NCI-H69 (cell line): ENCODE measurements at places on chromosomes 7 and 10.

DNA sequence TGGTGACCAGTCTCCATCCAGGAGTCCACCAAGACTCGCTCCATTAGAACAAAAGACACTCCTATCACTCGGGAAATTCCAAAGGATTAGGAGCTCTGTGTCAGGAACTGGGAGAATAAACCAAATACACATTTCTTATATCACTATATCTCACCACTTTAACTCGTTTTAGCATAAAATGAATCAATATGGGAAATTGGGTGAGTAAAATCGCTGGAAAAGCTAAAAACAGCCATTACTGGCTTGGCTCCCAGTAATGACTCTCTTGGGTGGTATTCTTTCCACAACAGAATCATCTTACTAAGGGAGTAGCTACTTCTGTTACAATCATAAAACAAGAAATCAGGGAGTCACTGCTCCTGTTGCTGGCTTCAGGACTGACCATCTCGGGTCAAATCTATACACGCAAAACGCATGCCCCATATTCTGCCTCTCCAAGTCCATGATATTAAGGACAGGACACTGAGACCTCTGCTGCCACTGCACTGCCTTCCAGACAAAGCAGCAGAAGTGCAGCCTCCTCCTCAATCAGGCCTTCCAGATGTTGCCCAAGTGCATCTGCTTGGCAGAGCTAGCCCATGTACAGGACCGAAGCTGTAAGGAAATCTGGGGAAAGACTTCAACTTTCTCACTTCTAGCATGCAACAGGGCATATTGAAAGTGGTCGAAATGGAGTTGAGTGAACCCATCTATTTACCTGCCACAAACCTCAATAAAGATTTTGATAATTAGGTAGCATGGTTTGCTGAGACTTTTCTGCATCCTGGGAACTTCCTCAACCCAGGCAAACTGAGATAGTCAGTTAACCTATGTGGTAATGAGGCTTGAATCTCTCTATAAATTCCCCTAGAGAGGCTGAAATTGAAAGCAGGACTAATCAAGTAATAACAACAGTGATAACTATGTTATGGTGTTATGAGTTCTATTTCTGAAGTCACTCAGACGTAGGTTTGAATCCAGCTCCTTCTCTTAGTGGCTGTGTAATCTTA, 14.4 kb upstream of the PANK1 start:
- DNase-seq: no peak

- peak; percentile 74 for DNase-seq
Observed at GRCh38 chr10:49407552-49408137, 11.8 kb upstream of the DRGX start.

DNA sequence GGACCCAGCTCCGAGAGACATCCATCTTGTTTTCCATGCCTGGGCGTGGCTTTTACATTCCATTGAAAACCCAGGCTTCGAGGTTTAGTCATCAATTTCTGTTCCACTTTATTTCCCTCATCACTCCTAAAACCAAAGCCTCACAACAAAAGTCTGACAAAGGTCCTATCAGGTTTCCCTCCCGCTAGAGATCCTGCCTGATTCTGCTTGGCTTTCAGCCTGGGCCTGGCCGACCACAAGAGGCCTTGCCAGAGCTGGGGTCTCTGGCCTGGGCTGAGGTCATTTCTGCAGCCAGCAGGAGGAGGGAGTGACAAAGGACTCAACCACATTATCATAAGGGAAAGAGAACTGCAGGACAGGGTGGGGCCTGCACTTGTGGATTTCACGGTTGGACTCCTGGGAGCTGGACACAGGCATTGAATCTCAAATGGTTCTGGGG, 167.0 kb downstream of the FANK1 start:
- no peak for DNase-seq

- no peak for DNase-seq
Observed at GRCh38 chr7:158265743-158266080, 321.9 kb downstream of the PTPRN2 start.

GRCh38 chr10:86224354-86225102, 142.1 kb downstream of the GRID1 start:
- DNase-seq: no peak

GRCh38 chr10:121324678-121325213, 273.5 kb downstream of the FGFR2 start:
- peak; percentile 28 for DNase-seq

DNA sequence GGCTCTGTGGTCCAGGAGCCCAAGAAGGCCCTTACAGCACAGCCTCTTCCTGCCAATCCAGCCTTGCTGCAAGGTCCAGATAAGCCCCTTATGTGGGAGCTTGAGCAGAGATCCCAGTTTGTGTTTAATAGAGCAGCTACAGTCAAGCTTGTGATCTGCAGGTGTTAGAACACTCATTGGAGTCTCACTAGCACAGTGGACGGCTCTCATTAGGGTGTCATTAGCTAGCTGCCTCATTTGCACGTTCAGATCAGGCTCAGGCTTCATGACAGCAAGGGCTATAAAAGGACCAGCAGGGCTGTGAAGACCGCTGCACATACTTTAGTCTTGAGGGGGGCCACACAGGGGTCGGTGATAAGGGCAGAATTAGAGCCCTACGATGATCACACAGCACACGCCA, 443.2 kb downstream of the RPS24 start:
- no peak for DNase-seq

DNA sequence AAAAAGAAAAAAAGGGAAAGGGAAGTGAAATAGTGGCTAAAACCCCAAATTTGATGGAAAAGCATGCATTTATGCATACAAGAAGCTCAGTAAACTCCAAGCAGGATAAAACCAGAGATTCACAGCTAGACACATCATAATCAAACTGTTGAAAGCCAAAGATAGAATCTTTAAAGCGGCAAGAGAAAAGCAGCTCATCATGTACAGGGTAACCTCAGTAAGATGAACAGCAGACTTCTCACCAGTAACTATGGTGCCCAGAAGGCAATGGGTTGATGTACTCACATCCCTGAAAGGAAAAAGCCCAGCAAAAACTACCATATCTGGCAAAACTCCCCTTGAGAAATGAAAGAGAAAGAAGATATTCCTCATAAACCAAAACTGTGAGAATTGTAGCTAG, 60.4 kb downstream of the TPST1 start:
- peak; percentile 32 for DNase-seq

GRCh38 chr7:141328290-141328689, 222.9 kb upstream of the AGK start:
- DNase-seq: no peak

DNA sequence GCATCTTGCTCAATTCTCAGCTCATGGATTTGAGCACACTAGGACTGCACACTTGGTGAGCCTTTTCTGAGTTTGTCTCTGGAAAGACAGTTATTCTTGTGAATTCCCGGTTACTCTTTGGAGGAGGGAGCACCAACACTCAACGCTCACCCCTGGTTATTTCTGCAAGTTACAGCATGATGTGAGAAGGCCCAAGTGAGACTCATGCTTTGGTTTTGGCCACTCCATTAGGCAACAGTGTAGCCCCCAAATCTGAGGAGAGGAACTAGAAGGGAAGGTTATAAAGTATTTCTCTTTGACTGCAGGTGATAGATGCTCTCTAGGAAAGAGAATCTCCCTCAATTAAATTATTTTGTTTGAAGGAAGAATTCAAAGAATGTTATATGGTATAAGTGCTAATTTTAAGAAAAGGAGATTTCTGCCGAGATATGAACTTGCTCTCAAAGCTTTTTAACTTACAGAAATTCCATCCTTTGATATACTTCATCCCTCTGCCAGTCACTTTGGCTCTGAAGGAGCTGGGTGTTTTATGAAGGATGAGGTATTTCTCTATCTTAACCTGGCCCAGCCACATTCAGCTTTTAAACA, 183.4 kb downstream of the WNT2 start:
- DNase-seq: no peak

DNA sequence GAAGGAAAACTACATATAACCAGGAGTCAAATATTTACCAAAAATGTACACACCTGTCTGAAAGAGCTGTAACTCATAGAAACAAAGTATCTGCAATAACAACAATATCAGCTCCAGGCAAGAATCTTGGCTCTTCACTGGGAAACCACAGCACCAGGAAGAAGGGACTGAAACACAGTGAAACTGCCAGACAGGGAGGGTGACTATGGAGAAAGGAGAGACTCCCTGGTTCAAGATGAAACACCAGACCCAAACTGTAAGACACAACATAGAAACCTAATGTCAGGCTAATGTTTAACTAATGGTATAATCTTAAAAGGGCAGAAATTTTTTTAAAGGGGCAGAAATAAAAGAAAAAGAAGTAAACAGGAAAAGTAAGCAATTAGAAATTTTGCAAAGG, 11.5 kb upstream of the TAS2R39 start:
- DNase-seq: peak; percentile 2

- DNase-seq: no peak
Observed at GRCh38 chr7:112206991-112207592, 597 bp downstream of the ZNF277 start.

GRCh38 chr7:51315393-51316261, 982 bp downstream of the COBL start:
- DNase-seq: peak; percentile 80

GRCh38 chr7:148695953-148696352, 2.8 kb upstream of the CUL1 start:
- no peak for DNase-seq

DNA sequence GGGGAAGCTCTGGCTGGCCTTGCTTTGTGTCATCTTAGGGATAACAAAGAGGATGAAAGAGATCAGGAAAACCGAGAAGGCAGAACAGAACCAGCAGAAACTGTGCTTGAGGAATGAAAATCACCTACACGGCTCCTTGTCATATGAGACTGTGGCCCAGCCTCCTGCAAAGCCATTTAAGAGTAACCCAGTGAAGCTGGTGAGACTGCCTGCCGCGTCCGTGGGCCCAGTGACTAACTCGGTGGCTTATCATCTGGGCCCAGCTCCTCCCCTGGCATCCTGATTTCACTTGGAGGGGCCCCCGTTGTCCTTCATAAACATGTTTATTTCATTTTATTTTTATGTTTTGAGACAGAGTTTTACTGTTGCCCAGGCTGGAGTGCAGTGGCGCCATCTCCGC, 30.7 kb downstream of the HTRA1 start:
- DNase-seq: no peak

DNA sequence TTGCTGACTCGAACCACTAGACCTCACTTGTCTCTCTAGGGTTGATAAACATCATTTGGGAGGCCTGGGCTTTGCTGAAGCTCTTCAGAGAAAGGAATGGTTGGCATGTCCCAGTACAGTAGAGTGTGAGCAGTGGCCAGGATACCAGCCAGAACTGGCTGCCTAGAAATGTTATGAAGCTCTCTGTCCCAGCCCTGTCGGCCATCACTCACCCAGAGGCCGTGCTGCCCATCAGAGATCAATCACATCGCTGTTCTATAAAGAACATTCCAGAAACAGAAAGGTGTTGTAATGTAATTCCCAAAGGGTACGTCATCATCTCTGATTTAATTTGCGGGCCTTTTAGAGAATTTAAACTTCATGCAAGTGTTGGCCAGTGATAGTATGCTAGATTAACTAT, 111.5 kb downstream of the PRPF18 start:
- no peak for DNase-seq

GRCh38 chr10:3472287-3473051, 299.9 kb upstream of the PITRM1 start:
- no peak for DNase-seq

- DNase-seq: peak; percentile 62
Observed at GRCh38 chr7:96040250-96040772, 268.0 kb downstream of the DYNC1I1 start.

DNA sequence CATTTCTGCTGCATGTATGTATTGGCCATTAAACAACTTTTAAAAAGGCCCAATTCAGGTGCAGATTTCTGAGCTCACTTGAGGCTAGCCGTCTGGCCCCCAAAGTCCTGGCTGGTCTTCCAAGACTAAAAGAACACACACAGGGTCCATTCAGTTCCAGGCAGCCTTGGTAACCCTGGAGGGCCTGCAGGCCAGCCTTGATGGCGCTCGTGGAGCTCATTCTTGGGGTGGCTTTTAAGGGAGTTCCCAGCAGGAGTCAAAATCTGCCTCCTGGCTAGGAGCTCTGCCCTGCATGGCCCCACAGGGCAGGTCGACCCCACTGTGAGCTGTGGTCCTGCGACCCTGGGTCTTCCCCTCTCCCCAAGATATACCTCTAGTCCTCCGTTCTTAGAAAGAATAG, 28.8 kb downstream of the ANXA11 start:
- DNase-seq: no peak

DNA sequence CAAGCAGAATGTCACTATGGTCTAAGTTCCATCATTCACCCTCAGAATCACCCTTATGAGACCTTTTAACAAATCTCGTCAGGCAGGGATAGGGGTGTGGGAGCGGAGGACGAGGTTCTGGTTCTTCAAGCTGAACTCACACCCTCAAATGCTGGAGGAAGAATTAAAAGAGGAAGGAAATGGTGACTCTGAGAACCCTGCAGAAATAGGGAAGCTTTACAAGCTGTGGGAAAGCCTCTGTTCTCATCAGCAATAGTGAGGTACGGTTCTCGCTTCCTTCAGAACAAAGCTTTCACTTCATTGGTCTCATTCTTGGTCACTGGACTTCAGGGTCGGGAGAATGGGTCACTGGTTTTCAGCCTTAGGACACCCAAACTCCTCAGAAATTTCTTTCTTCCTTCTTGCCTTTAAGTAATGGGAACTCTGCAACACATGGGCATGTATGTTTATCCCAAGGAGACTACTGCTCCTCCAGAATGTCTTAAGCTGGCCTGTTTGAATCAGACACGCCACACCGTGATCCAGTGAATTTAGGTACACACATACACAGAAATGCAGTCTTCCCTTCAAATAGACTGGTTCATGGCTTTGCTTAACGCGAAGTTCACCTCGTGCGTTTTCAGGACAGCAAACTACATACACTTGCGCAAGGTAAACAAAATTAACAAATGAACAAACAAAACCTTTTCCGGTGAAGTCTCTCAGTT, 226.0 kb downstream of the SFMBT2 start:
- DNase-seq: no peak

- DNase-seq: peak; percentile 15
Observed at GRCh38 chr10:83886871-83887270, 252.4 kb upstream of the GHITM start.

GRCh38 chr7:157595086-157595855, 258.5 kb downstream of the DNAJB6 start:
- DNase-seq: no peak

GRCh38 chr10:14153570-14154055, 177.1 kb downstream of the FRMD4A start:
- DNase-seq: peak; percentile 74

DNA sequence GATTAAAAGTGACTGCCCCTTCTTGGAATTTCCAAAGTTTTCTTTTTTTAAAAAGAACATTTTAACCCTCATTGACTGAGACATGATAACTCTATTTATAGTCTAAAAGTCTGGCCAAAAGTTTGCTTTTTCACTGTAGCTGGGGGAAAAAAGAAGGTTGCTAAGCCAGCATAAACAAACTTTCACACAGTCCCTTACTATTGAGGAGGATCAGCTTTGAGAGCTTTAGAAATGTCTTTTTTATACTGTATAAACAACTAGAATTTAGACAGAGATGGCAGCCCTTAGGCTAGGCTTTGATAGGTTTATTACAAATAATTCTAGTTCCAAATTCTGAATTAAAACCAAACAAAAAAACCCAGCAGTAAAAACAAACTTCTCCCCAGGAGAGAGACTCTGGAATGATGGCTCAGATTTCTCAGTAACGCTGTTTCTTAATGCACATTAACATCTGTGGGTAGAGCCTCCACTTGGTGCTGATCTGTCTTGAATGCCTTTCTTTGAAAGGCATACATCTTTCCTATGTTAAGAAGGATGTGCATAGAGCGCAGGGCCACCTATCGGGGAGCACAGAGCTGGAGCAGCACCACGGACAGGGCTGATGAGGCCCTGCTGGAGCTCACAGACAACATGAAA, 100.9 kb upstream of the PDLIM1 start:
- peak; percentile 45 for DNase-seq
